ENCODE measurements at places on chromosomes 5 and 9.
A peak's percentile ranks its signal among the peaks of the same experiment; 100 is the strongest.

GRCh38 chr5:601771-602465 is 10.2 kb upstream of the CEP72 start:
- no peak for DNase-seq

DNA sequence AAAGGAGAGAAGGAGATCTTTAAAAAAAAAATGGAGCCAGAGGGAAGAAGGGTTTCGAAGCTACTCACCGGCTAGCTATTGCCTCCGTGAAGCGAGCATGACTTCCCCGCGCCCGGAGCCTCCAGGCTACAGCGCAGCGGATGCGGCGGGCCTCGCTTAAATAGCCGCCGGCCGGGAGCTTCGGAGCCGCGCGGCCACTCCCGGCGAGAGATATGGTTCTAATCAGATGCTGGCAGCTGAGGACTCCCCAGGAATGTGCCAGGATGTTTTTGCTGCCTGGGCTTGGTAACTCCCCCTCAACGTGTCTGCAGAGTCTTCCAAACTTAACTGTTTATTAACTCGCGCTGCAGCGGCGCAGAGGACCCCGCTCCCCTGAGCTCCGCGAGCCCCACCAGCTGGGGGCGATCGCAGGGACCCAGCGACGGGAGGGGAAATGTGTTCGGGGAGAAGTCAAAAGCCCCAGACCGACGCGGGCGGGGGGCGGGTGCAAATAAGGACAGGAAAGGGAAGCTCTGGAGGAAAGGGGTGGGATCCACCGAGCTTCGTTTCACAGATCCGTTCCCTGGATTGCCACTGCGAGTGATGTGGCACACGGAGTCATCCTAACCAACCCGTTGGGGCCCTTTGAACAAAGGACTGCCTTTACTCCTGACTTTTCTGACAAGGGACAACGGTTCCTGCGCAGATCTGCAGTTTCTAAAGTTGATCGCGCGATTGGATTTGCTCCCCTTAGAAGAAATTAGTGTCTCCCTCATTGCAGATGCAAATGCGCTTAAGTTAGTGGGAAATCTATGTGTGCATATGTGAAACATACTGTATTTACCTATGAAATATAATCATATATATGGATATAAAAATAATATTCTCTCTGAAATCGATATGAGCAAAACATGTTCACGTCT is at the start of gene DAB2:
DAB2 (minus strand) TSS at position 245 of the 902 bp plus-strand sequence. CDS start 30,660 bp downstream, outside the sequence.
- no peak for DNase-seq

DNA sequence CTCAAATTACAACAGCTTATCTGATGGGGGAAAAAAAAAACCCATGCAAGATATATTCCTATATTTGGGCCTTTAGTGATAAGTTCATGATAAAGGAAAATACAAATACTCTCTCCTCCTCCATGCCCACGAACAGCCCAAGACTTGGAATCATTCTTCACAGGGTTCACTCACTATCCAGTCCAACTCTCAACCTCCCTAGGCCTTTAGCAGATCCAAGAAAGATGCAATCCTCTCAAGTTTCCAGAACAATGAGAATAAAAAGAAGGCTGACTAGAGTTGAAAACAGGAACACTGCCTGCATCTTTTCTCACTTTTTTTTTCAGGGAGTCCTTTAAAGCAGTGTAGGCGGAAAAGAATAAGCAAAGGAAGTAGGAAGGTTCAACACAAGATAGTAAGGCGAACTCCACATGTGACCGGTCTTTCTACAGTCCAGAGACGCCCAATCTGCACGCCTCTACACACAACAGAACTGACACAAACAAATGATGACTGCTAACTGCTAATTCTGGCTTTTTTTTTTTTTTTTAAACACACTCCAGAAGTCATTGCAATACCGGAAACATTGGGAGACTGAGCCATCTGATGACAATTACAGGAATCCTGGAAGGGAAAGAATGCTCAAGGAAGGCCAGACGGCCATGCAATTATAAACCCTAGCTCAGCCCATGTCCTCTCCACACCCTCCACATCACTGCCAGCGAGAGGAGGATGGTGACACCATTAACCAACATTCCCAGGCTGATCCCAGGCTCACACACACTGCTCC is 75.4 kb downstream of the BNC2 start:
- DNase-seq, result no peak

GRCh38 chr5:176527246-176528222 is 9.7 kb downstream of the RNF44 start:
- DNase-seq, result no peak

DNA sequence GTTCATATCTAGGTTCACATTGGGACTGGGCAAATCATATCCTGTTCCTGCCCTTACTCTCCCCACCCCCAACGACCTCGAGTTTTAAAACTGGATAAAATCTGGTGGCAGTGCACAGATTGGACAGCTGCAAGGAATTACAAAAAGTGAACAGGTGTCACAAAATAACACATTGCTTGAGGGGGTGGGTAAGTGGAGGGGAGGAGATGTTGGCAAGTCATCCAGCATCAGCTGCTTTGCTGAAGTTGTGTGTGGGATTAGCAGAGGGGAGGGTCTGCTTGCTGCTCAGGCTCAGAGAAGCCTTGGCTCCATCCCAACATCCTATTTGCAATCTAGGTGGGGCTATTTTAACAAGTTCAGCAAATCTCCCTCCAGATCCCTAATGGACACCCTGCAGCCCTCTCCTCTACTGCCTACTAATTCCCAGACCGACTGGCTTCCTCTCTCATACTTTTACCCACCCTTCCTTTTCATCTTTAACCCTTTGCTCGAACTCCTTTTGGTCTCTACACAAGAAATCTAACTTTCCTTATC is 39.8 kb upstream of the SLC24A2 start:
- DNase-seq, result peak; percentile 2

Data from NCI-H1092 (cell line).